Activated CD4-positive, alpha-beta T cell treated with anti-CD3 and anti-CD28 coated beads for 36 hours (primary cell): ENCODE measurements at places on chromosomes 2 and 18. TPM values are rescaled to one million over a fixed set of nuclear protein-coding genes. Genes with fewer than 3 reads are reported as not detected.

The FOXI3 gene
- total RNA-seq, result not detected

DNA sequence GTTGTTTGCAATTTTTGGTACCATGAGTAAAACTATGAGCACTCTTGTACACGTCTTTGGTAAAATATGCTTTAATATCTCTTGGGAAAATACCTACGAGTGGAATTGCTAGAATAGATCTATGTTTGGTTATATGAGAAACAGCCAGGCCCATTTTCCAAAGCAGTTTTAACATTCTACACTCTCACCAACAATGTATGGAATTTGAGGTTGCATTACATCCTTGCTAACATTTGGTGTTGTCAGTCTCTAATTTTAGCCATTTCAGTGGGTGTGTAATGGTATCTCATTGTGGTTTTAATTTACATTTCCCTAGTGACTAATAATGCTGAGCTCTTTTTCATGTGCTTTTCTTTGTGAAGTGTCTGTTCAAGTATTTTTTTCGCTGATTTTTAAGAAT lies 118.9 kb upstream of the TCF4 start:
- H3K27ac ChIP-seq, result no peak overlapping the region
- no peaks in the 10 kb centered on the region for H3K36me3 ChIP-seq
- H3K4me3 ChIP-seq, result no peak overlapping the region
- H3K4me1 ChIP-seq, result no peaks in the 10 kb centered on the region
- peaks cover 2% of the 10 kb centered on the region for H3K27me3 ChIP-seq
- DNase-seq, result no peak

The FSHR gene
- total RNA-seq, result not detected

DNA sequence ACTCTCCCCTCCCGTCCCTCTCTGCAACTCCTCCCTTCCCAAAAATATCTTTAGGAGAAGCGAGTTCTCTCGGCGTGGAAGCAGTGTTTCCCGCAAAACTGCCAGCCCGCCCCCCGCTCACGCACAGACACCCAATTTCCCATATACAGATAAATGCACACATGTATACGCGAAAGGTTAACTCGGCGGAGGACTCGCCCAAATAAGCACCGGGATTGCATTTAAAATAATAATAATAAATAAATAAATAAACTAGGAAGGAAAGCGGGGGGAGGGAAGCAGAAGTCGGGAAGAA lies 70.0 kb upstream of the PSMD14 start:
- H3K4me3 ChIP-seq, result peak overlapping the region; percentile 76
- H3K4me1 ChIP-seq, result peaks cover 50% of the 10 kb centered on the region
- H3K27me3 ChIP-seq, result no peaks in the 10 kb centered on the region
- DNase-seq, result peak; percentile 31
- H3K36me3 ChIP-seq, result peaks cover 11% of the 10 kb centered on the region

DNA sequence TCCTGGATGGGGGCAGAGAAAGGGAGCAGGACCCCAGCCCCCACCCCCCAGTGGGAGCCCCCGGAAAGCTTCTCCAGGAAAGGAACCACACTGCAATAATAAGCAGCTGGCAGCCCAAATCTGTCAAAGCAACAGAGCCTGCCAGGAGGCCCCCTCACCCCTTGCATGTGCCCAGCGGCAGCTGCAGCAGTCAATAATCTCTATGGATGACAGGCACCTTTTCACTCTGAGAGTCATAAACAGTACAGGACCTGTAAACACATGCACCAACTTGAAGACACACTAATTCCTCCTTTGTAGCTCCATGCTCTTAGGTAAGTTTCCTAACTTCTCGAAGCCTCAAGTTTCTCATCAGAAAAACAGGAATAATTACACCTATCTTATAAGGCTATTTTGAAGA lies 26.2 kb upstream of the KDM3A start:
- DNase-seq, result no peak
- H3K27ac ChIP-seq, result no peak overlapping the region
- peaks cover 4% of the 10 kb centered on the region for H3K4me1 ChIP-seq

The OTOS gene
- total RNA-seq, result not detected

DNA sequence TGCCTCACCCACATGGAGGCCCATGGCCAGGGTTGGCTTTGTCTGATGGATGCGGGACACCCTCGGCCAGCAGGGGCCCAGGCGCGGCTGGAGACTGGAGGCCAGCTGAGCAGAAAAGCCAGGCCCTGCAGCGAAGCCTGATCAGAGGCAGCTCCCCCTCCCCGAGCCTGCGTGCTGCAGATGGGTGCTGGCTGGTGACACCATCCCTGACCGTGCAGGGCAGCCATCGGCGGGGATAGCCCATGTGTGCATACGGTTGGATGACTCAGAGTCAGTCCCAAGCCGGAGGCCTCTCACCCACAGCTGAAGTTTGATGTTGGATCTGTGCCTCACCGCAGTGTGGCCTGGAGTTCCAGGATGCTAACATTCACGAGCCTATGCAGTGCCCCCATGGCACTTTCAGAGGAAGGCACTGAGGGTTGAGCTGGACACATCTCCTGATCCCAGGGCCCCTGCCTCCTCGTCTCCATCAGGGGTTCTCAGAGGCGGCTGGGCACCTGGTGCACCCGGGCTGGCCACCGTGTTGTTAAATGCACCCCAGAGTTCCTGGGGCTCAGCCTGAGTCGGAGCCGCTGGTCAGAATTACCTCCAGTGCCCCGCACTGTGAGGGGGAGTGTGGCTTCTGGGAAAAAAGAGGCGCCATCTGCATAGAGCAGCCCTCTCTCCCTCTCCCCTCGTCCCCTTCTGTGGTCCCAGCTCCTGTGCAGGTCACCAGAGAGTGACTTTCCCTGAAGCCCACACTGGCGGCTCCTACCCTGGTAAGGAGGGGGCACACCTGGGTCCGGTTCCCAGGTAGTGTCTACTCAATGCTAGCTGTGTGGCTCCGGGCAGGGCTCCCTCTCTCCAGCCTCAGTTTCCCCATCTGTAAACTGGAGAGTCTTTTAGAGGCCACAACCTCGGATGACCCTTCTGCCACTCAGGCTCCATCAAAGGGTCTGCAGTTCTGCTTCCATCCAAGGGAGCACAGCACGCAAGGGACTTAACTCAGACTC lies 19.4 kb upstream of the KIF1A start:
- H3K4me1 ChIP-seq, result no peaks in the 10 kb centered on the region
- H3K27me3 ChIP-seq, result peaks cover 4% of the 10 kb centered on the region
- no peak overlapping the region for H3K4me3 ChIP-seq
- no peak overlapping the region for H3K27ac ChIP-seq

GRCh38 chr2:69798909-69799526 lies 30.4 kb upstream of the GMCL1 start:
- H3K4me1 ChIP-seq, result peaks cover 13% of the 10 kb centered on the region
- H3K27ac ChIP-seq, result no peak overlapping the region
- H3K36me3 ChIP-seq, result peaks cover 2% of the 10 kb centered on the region
- DNase-seq, result no peak
- no peak overlapping the region for H3K4me3 ChIP-seq

DNA sequence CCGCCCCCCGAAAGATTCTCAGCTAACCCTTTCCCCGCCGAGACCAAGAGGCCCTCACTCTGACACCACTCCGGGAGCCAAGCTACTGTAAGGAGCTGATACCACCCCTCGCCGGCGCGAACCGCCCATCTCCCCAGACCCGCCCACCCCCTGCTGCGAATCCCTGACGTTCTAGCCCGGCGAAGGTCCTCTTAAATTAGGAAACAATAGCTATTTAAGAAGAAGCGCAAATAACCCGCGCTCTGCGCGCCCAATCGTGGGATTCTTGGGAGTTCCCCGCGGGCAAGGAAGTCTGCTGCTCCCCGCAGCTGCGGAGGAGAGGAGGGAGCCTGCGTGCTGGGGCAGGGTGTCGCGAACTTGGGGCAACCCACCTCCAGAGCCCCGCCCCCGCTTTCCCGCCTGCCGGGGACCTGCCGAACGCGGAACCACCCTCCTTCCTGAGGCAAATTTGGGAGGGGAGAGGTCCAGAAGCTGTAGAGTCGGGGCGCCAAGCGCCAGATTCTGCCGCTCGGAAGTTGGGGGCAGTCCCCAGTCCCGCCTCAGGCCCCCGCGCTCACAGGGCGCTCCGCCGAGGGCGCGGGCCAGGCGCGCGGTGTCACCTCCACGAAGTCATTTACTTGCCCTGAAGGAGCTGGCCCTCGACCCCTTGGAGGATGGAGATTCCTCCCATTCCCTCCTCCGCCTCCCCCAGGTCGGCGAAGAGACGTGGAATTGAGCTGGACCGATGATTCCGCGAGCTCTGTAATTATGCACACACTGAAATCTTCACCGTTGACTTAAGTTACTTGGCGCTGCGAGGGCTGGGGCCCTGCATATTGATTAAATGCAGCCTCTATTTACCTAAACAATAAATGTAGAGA lies 8.4 kb upstream of the SP9 start:
- no peaks in the 10 kb centered on the region for H3K36me3 ChIP-seq
- peak; percentile 46 for DNase-seq
- peak overlapping the region; percentile 65 for H3K4me3 ChIP-seq
- peaks cover 27% of the 10 kb centered on the region for H3K4me1 ChIP-seq
- H3K27me3 ChIP-seq, result peaks cover 74% of the 10 kb centered on the region
